ENCODE measurements at places on chromosomes 7 and 10.

DNA sequence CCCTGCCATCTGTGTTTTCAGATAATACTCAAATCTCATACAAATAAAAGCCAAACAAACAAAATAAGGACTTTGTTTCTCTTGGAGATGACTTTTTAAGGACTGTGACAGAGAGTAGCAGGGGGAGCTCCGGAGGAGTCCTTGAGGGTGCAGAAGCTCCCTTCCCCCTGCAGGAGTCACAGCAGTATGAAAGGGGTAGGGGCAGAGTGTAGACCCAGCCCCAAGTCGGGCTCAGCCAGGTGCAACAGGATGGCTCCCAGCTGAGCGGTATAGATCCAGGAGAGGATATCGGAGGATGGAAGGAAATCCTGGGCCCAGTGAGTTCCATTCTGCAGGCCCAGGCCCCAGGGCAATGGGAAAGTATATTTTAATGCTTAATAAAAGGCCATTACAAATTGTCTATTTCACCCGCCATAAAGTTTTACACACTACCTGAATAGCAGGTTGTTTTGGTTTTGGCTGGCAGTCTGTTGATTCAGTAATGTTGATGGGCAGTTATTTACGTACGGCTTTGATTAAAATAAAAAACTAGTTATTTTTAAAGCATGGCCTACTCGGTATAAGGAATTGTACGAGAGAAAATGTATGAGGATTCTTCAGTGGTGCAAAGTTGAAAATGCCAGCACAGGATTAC lies 206.0 kb downstream of the CELF2 start:
- no peak for DNase-seq

GRCh38 chr7:14332155-14332554 lies 342.7 kb upstream of the ETV1 start:
- peak; percentile 22 for DNase-seq

DNA sequence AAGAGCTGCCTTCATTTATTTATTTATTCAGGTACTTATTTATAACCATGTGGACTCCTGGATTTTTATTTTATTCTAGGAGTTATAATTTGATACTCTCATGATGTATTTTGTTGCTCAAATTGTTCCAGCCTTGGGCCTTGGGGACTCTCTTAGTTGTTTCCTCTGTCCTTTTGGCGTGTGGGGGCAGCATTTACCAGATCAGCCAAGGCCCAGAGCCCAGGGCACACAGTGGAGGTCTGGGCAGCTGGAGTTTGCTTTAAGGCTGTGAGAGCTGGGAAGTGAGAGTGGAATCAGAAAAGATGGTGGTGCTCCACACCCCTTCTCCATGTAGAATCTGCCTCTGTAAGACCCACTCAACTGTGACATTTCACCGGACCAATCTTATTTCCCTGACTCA lies 398.9 kb downstream of the RPS24 start:
- DNase-seq: no peak

DNA sequence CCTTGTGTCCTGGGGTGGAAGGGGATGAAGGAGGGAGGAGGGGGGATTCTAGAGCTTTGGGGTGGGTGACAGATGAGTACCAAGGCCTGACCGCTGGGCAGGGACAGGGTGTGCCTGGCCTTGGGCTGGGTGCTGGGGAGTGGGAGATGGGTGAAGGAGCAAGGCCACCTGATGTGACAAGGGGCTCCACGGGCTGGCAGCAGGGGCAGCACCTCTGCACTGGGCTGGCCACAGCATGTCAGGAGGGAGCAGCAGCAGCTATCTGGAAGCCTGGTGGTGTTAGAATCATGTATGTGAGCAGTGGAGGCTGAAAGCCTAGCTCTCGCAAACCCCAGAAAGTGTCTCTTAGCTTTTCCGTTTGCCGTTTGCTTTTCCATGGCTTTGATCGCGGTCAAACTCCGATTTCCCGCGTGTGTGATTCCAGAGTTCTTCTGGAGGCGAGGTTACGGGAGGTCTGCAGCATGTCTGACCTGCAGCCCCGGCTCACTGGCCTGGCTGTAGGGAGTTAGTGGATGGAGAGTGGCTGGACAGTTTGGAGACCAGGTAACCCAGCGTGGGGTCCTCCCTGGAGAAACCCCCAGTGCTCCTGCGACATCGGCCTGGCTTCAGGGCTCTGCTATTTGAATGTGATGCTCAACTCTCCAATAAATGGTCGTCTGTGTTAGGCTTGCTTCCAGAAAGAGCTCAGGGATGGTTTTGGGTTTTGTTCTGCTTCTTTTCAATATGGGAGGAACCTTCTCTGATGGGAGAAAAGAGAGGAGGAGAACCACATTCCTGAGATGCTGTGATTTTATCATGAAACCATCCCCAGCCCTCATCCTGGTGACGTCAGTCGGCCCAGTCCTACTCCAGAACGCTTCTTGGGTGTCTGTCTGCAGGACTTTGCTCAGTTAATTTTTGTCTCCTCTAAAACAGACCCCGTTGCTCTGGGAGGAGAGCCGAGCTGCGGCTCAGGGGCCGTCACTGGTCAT lies 105.5 kb downstream of the CUX1 start:
- DNase-seq: peak; percentile 43

- peak; percentile 24 for DNase-seq
These were observed 22.5 kb upstream of the CHRM2 start for GRCh38 chr7:136845899-136846465.

- DNase-seq: no peak
These were observed 539 bp upstream of the FAM241B start for GRCh38 chr10:69629519-69629896.

DNA sequence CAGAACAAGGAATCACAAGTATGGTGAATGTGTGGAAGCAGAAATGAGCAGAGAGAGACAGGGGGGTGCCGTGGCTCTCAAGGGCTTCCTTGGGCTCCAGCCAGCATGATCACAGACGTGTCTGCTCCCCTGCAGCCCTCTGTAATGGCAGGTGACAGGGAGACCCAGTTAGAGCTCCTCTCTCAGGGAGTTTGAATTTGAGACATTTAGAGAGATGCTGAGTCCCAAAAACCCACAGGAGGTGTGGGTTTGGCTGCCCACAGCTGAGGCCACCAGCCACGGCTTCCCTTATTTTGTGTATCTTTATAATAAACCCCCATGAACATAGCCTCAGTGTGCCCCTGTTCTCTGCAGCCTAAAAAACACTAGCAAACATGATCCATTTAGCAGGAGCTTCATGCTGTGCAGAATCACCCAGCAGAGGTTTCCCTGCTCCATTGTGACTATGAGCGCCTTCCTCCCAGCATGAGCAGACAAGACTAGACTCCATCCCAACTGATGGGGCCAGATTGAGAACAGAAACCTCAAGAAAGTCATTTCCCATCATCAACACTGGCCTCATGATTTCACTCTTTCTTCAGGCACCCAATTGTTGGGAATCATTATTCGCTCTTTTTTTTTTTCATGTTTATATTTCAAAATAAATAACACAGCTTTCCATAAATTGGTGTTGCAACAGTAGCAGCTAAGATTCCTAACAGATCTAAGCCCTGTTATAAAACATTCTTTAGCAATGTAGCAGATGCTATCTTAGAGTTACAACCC lies 13.4 kb downstream of the NOD1 start:
- no peak for DNase-seq

Data from fibroblast of upper back skin (primary cell).